Fibroblast of lung (primary cell): ENCODE measurements at places on chromosomes 3 and 15. TPM values are rescaled to one million over a fixed set of nuclear protein-coding genes. Genes with fewer than 3 reads are reported as not detected.

DNA sequence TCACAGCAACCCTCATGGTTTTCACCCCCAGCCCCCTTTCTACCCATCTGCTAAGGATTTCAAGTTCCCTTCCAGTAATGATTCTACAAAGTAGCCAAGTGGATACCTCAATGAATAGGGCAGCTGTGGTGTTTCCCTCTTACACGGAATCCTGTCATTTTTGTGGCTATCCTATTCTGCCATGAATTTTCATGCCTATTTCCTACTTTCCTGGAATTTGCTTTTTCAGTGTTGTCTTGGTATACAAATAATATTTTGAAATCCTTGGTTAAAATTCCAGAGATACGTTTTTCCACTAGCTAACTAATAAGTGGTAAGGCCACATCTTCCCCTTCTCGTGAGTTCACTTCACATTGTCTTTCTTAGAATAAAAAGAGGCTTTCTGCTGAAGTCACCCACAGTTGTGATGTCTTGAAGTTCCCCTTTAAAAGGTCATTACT is 7.5 kb downstream of the ADPRH start:
- DNase-seq: peak; percentile 76

DNA sequence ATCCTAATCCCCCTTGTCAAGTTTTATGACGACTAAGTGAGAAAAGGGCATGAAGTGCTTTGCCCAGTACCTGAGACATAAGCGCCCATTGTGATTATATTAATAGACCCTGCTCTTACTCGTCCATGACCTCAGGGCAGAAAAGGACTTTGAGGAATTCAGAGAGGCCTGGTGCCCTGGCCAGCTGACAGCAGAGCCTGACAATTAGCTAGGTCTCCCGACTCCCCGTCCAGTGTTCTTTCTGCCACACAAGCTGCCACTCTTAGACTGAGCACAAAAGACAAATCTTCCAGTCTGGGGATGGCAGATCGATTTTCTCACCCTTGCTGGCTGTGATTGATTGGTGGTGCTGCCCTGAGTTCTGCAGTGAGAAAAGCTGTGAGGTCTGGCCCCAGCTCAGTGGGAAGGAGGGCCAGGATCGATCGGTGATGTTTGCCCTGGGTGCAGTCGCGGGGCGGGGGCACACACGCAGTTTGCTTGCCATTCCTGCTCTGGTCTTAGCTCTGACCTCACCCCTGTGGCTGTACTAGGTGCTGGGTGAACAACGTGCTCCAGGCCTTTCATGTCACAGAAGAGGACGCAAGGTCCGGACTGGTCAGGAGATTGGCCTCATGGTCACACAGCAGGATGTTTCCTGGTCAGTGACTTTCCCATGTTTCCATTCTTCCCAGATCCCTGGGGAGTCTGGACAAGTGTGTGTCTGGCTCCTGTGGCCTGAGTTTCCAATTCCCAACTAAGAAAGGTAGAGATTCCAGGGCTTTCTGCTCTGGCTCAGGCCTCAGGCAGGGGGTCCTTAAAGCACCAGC is 67.4 kb upstream of the TLE3 start:
- no peak for DNase-seq

GRCh38 chr3:184639351-184639750 is 72.5 kb downstream of the MAGEF1 start:
- DNase-seq: no peak

DNA sequence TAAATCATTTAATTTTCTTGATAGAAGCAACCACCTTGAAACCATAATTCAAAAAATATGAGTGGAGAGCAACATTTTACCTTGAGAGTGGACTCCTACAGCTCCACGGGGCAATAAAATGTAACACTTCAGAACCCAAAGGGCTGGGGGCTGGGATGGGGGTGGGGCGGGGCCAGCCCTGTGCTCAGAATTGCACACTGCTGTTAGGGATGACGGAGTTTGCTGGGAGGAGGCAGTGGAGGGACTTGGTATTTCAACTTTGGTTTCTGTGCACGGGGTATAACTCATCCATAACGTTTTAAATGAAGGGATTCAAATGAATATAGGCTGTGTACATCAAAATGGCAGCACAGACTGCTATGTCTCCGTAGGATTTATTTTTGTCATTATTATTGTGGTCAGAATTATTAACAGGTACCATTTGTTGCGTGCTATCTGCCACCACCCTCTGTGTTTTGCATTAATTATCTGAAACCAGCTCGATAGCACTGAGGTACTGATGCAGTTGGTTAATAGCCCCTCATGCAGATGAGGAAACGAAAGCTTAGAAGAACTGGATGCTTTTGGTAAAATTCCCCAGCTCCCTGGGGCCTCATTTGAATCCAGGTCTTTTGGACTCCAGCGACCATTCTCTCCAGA is 29.4 kb upstream of the WNT5A start:
- DNase-seq: no peak

GRCh38 chr15:60656481-60656880 is 177.5 kb upstream of the ICE2 start:
- peak; percentile 42 for DNase-seq

- no peak for DNase-seq
Observed at GRCh38 chr3:15288331-15289035, 43.9 kb downstream of the SH3BP5 start.

DNA sequence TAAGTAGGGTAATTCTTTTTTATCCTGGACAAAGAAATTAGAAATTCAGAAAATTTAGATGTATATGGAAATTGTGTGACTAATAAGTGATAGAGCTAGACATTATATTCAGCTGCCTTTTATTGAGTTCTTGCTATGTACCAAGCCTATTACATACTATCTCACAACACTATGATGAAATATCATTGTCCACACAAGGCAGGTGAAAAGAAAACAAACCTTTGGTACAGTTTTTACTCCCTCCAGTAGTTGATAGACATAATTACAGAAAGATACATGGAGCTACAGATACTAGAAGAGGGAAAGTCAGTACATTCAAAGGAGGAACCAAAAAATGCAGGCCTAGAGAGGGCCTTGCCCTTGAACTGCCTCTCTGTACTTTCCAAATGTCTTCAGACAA is 4.8 kb downstream of the IQCH start:
- DNase-seq: no peak

GRCh38 chr3:11825301-11825700 is 21.4 kb downstream of the TAMM41 start:
- no peak for DNase-seq

- peak; percentile 20 for DNase-seq
Observed at GRCh38 chr3:168431491-168431890, 335.8 kb upstream of the GOLIM4 start.

GRCh38 chr15:52528564-52529340 is at the start of gene MYO5A:
Gene MYO5A (minus strand): TSS chr15:52528880. CDS start chr15:52528806, 74 bp downstream.
- DNase-seq: peak; percentile 70

DNA sequence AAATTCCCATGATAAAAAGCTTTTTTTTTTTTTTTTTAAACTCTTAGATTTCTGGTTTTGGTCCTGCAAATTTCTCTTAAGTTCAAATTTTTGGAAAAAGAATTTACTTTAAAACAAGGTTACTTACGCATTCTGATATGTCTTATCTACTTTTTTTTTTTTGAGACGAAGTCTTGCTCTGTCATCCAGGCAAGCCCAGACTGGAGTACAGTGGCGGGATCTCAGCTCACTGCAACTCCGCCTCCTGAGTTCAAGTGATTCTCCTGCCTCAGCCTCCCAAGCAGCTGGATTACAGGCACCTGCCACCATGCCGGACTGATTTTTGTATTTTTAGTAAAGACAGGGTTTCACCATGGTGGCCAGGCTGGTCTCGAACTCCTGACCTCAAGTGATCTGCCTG is 83.2 kb downstream of the RASA2 start:
- DNase-seq: no peak

GRCh38 chr15:59632714-59633113 is 21.1 kb downstream of the GCNT3 start:
- DNase-seq: no peak

GRCh38 chr3:132821314-132821713 is 99.1 kb upstream of the NPHP3 start:
- no peak for DNase-seq

- no peak for DNase-seq
Observed at GRCh38 chr3:4745235-4745610, 234.0 kb upstream of the BHLHE40 start.

DNA sequence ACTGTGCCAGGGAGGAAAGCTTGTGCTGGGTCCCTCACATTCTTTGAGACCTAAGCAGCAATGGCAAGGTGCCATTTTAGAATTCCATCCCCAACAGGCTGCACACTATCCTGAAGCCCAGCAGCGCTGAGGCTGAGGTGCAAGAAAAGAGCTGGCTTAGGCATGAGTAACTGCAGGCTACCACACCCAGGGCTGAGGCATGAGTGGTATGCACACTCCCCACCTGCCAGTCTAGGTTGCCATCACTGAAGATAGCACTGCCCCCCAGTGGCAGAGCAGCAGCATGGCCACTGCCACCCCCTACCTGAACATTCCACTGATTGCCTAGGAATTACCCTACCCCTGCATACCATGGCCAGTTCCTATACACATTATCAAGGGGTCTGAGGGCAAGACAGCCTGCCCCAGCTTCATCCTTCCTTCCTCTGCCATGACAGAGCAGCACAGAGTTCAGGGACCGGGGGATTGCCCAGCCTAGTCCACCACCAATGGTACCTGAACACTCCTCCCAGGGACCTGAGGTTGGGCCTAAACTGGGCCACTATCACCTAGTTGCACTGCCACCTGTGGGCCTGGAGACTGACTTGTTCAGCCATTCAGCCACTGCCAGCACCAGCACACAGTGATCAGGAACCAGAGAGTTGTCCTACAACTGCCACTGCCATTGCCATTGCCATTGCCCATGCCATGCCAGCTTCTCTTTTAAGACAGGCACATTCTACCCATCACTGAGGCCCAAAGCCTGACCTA is 129.8 kb downstream of the SATB1 start:
- peak; percentile 25 for DNase-seq

GRCh38 chr15:90586948-90587347 is 57.2 kb downstream of the CRTC3 start:
- DNase-seq: no peak

DNA sequence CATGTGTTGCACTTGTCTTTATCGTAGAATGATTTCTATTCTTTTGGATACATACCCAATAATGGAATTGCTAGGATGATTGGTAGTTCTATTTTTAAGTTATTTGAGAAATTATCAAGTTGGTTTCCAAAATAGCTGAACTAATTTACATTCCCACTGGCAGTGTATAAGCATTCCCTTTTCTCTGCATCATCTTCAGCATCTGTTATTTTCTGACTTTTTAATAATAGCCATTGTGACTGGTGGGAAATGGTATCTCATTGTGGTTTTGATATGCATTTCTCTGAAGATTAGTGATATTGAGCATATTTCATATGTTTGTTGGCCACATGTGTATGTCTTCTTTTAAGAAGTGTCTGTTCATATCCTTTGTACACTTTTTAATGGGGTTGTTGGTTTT is 81.7 kb upstream of the NUDT16 start:
- DNase-seq: peak; percentile 12

- DNase-seq: no peak
Observed at GRCh38 chr15:66023311-66023972, 154.2 kb downstream of the RAB11A start.

SLC2A2 gene
- not detected in 2 replicates for total RNA-seq

SLC28A2 gene
- not detected in 2 replicates for total RNA-seq

PRR20G gene
- total RNA-seq: not detected in 2 replicates

RBP2 gene
- total RNA-seq: not detected in 2 replicates

TTLL13 gene
- total RNA-seq: under 0.01 TPM in 1 of 2 replicates, not detected in the other
